ENCODE measurements at places on chromosomes 12 and 14.

- DNase-seq, result no peak
Observed at GRCh38 chr14:23863836-23864235, 89.7 kb upstream of the DHRS4 start.

- DNase-seq, result peak; percentile 28
Observed at GRCh38 chr14:92585981-92586937, 72.7 kb downstream of the RIN3 start.

DNA sequence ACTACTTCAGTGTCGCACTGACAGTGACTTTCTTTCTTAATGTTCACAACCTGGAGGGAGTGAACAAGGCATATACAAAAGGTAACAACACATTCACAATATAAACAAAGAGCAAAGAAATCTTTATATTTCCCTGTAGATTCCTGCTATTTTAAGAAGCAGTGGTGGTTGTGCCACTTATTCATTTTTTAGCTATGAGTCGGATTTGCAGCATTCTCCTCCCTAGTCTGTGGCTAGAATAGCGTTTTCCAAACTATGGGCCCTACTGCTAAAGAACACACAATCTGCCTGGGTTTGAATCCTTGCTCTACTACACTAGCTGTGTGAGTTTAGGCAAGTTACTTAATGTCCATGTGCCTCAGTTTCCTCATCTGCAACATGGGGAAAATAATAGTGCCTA, 18.6 kb upstream of the MDM1 start:
- DNase-seq, result no peak

DNA sequence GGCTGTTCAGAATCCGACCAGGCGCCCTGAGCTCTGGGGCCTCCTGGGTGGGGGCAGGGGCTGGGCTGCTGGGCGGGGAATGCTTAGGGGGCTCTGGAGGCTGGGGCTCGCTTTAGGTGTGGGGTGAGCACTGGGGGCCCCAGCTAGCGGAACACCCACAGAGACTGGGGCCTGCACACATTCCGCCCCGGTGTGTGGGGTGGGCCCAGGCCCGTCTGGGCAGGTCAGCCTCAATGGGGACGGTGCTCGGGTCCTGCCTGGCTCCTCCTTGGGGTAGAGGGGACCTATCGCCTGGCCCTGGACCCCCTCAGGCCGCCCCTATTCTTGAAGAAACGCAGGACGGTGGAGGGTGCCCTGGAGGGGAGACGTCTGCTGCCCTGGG, 364.8 kb downstream of the TMEM121 start:
- no peak for DNase-seq

GRCh38 chr12:10205220-10205807, 7.4 kb upstream of the GABARAPL1 start:
- DNase-seq, result no peak

- no peak for DNase-seq
Observed at GRCh38 chr12:16449459-16449858, 102.0 kb downstream of the MGST1 start.

GRCh38 chr12:129727100-129727499, 176.7 kb downstream of the TMEM132D start:
- no peak for DNase-seq

GRCh38 chr14:37201724-37202123, 4.0 kb downstream of the MIPOL1 start:
- DNase-seq, result no peak

- DNase-seq, result no peak
Observed at GRCh38 chr12:58731096-58731495, 189.2 kb downstream of the LRIG3 start.

Data from fibroblast of the conjunctiva (primary cell).